ENCODE measurements at places on chromosomes 12 and 14. TPM values are rescaled to one million over a fixed set of nuclear protein-coding genes. Genes with fewer than 3 reads are reported as not detected.

DNA sequence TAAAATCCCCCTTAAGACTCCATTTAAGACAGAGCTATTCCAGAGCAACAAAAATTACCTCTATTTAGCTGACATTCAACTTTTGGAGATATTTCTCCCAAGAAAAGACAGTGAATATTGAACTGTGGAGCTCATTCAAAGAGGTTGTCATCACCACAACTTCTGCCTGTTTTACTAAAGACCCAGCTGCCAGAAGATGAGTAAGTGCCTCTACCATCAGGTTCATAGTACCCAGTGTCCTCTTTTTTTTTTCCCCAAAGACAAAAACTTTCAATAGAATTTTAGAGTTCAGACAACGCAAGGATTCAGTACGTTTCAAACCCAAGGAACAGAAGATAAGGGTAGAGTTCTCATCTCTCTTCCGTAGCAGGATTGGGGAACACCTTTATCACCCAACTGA lies 461.3 kb downstream of the BCAT1 start:
- no peak for DNase-seq

CDKL1 gene
- 4.5 TPM for total RNA-seq

GRCh38 chr12:3592856-3593625 lies 102.0 kb downstream of the PRMT8 start:
- no peak for DNase-seq

- DNase-seq = no peak
Measured at GRCh38 chr14:47826809-47827208, 151.4 kb upstream of the MDGA2 start.

GRCh38 chr12:53231921-53232645 lies at the start of gene RARG:
Gene RARG (minus strand): TSS chr12:53232209. CDS start chr12:53227545, 4,664 bp downstream.
- no peak for DNase-seq

GRCh38 chr14:24236689-24237462 lies 4.1 kb downstream of the GMPR2 start:
- DNase-seq = no peak

GRCh38 chr12:26465419-26466097 lies 270.2 kb downstream of the SSPN start:
- no peak for DNase-seq

DNA sequence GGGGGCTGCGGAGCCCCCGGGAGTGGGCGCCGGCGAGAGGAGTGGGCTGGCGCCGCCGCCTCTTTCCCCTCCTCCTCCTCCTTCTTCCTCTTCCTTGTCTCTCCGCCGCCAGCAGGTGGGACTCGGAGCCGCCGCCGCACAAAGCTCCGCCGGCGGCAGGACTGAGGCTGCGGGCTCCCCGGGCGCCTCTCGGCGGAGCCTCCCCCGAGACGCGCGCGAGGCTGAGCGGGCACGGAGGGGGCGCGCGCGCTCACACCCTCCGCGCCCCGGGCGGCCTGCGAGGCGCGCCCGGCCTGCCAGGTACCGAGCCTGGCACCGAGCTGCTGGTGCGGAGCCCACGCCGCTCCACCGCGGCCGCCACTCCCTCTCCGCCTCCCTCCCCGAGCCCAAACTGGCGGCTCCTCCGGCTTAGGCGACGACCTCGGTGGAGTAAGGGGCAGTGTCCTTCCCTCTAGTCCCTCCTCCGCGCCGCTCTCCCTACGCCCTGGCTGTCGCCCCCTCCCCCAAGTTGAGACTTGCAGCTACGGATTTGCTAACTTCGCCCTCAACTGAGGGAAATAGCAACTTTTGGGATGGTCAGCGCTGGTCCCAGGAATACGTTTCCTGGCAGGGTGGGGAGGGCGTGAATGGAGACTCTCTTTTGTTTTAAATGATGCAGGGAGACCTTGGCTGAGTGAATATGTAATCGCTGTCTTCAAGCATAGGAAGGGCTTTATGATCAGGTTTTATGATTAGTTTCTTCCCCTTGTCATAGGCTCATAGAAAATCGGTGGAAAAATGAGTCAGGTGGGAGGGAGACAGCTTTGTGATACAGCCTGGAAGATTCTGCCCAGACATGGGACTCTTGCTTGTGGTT lies 199.5 kb upstream of the CAND1 start:
- no peak for DNase-seq

OAS1 gene
- 14.2 TPM for total RNA-seq

DNA sequence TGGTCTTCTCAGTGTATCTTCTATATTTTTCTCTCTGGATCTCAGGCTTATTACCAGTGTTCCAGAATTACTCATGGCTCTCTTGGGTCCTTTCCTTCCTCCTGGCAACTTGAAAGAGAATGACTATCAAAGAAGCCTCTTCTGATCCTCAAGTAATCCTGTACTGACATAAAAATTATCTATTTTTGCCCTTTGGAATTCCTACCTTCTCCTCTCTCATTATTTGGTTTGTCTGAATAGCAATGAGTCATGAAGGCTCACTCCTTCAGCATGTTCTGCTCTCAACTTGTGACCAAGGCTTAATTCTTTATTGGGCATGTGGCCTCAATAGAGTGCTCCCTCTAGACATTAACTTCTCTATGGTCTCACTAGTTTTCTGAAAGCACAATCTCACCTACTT lies 553.6 kb upstream of the ATP2B1 start:
- DNase-seq = no peak

BRI3BP gene
- total RNA-seq = 19.6 TPM

FRMD6 gene
- total RNA-seq = 35.7 TPM

Measured in Caco-2 (cell line).